ENCODE measurements at places on chromosomes 1 and 21.

DNA sequence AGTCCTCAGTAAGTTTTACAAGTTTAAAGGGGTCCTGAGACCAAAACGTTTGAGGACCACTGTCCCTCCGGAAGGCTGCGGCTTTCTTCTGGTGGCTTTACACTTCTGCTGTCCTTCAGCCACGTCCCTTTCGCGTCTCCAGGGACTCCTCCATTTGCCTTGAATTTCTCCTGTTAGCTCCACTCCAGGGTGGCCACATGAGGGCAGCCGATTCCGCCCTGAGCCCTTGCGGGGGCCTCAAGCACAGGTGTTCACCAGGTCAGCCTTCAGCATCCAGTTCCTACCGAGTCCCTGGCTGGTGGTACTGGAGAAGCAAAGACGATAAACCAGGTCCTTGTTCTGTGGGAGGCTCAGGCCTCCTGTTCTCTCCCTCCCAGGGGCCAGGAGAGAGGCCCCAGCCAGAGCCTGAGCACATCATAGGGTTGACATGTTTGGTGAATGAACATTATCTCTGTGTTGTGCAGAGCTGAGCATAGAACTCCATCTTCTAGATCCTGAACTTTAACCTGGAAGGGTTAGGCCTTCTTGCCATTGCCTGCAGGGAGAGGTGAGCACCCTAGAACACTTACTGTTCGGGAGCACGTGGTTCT lies 27.4 kb upstream of the COQ8A start:
- DNase-seq = peak; percentile 74

DNA sequence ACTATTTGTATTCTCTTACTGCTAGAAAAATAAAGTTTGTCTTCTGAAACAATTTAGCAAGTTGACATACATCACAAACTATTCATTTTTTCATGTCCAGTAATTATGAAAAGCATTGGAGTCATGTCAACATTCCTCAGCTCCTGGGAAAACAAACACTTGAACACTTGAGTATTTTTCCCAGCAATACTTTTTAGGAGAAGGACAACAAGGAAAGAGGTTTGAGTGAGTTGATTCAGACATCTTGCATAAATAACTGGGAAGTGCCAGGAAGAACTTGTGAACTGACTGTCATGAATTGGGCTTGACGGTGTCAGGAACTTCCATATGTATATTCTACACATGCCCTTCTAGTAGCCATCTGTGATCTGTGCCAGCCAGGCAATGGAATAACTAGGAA lies 195.6 kb downstream of the HMCN1 start:
- no peak for DNase-seq

- no peak for DNase-seq
Measured at GRCh38 chr21:22224261-22224660, 1226.1 kb downstream of the NCAM2 start.

DNA sequence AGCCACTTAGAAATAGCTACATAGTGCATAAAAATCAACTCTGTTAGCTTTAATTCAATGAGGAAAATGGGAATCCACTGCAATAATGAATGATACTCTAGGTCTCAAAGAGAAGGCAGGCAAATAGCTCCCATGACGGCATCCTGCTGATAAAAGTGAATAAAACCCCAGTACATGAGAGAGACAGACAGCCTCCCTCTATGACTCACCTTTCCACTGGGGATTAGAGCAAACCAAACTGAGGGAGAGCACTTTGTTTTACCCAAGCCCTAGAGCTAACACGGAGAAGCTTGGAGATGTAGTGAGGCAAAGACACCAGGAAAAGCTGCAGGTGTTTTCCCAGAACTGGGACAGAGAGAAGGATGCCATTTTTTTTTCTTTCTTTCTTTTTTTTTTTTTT lies 621.9 kb downstream of the LRRIQ3 start:
- no peak for DNase-seq

DNA sequence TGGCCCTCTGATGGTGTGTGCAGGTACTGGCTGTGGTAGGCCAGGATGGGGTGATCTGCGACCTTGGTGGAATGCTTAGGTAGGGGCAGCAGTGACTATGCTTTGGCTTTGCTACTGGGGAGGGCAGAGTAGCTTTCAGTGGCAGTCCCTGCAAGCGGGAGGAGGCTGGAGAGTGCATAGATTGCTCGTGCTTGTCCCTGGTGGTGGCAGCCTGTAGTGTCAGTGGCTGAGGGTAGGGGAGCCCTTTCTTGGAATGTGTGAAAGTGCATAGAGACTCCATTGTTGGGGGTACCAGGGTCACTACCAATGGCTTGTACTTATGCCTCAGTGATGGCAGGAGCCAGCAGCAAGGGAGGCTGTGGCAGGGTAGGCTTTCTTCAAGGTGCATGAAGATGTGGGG lies 582.6 kb downstream of the MRPL39 start:
- DNase-seq = no peak

DNA sequence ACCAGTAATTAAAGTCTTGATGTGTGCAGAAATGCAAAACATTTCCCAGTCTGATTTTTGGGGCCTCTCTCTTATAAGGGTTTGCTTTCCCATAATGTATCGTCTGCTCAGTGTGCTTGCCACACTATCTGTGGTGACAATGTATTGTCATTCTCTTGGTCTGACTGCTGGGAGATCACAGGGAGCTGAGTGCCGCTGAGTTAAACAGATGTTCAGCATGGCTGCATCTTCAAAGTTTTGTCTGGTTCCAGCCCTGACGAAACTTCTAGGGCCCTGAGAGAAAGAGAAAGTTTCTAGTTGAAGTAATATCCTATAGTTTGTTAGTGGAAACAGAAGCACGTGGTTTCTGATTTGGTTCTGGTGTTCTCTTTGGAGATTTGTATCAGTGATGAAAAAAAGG lies 42.6 kb downstream of the DNM3 start:
- DNase-seq = no peak

DNA sequence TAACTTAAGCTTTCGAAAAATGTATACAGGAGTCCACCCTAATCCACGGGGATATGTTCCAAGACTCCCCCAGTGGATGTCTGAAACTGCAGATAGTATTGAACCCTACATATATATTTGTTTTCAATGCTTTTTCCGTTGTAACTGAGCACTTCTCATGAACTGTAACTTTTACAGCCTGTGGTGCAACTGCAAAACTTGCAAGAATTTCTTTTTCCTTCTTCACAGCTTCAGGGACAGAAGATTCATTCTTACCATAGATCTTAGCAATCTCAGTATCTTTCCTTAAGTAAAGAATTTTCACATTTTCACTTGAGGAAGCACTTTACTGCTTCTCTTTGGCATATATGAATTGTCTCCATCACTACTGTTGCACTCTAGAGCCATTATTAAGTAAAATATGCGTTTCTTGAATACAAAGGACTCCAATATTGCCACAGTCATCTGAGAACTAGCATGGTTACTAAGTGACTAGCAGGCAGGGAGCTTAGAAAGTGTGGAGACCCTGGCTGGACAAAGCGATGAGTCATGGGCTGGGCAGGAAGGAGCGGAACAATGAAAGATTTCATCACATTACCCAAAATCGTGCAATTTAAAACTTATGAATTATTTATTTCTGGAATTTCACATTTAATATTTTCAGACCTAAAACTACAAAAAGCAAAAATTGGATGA lies 14.1 kb downstream of the DPYD start:
- no peak for DNase-seq

- DNase-seq = no peak
Measured at GRCh38 chr1:88774151-88774556, 90.1 kb downstream of the PKN2 start.

DNA sequence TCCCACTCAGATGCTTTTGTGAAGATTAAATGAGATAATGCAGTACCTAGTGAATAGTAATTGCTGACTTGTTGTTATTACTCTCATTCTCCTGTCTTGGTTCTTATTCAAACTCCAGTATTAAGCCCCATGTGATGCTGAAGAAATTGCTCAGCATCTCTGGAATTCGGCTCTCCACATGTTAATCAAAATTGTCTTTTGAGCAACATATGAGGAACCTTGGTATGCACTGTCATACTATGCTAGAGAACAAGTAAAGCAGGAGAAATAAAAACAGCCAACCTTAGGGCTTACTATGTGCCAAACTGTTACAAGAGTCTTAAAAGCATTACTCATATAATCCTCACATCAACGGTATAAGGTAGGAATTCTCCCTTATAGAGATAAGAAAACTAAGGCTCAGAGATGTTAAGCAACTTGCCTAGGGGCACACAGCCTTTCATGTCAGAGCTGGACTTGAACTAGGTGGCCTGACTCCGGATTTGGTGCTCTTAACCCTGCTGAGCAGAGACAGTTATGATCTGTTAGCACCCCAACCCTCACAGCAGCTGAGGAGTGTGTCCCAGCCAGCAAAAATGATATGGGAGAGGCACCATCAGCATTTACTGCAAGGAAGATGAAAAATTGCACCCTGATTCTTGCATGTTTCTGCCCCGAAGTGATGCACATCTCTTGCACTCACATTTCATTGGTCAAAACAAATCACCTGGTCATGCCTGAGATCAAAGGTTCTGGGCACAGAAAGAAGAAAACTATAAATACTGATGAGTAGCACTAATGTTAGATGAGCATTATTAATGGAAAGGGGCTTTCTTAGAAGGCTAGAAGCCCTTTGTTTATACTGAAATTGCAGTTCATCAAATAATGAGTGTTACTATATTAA lies 102.3 kb downstream of the OMA1 start:
- DNase-seq = no peak

DNA sequence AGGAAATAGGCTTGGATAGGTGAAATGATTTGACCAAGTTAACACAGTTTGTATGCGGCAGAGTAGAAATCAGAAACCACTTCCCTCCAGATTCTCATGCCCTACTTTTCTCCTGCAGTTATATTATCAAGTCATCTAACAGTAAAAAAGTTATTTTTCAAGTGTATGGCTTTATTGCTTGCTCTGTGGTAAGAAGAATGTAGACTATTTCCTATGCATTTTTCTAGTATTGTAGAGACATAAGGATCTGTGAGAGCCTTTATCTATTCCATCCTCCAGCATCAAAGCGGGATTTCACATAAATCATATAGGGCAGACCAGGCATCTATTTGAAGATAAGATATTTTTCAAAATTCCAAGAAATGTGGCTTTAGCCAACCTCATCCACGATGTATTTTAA lies 208.5 kb downstream of the TTLL7 start:
- DNase-seq = no peak

- DNase-seq = no peak
Measured at GRCh38 chr1:70820995-70821394, 226.6 kb downstream of the PTGER3 start.

DNA sequence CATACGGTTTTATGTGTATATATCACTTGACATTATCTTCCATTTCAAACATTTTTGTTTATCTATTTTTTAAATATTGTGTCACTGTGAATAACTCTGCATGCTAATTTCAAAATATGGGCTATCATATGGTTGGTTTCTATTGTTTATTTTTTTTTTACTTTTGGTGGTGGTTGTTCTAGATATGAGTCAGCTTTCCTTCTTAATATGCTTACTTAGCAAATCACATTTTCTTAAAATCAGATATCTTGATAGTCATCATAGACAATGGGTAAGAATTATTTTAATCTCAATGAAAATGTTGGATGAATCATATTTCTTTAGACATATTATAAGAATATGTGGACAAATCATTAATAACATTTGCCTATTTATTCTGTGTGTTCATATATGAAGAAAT lies 881.5 kb downstream of the BRINP3 start:
- no peak for DNase-seq

GRCh38 chr1:39795651-39796050 lies 7.0 kb upstream of the BMP8B start:
- no peak for DNase-seq

DNA sequence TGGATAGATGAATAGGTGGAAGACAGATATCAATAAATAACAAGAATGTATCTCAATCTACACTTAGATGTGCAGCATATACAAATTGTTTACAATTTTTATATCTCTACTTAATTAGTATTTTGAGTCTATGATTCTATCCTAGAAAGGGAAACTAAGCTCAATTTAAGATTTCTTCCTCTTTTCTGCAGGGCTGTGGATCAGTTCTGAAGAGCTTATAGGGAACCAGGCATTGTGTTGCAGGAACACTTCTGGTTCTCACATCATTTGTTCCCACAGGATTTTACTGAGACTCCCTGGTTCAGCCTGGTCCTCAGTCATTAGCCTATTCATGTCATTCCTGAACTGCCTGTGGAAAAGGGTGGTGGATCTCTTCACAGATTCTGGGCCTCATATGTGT lies 105.8 kb downstream of the TNFSF18 start:
- no peak for DNase-seq

- no peak for DNase-seq
Measured at GRCh38 chr1:22920026-22920733, 52.5 kb downstream of the LACTBL1 start.

- DNase-seq = no peak
Measured at GRCh38 chr1:118184739-118185083, 317 bp downstream of the SPAG17 start.

DNA sequence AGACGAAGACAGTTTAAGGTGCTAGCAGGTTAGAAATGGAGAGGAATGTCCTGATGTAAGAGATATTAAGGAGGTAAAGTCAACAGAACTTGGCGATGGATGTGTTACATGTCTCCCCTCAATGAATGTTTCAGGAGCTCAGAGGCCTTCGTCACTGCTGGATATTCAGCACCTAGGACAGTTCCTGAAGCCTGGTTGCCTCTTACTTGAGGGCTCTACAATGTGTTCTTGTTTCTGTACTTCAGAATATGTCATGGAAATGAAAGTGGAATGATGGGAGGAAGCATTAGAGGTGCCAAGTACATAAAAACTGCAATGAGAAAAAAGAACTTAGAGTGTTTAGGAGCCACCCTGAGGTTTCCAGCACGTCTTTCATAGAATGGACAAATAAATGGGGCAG lies 17.7 kb downstream of the TNR start:
- DNase-seq = no peak

- no peak for DNase-seq
Measured at GRCh38 chr1:229710746-229711145, 84.7 kb downstream of the URB2 start.

GRCh38 chr1:43597028-43597427 lies 52.9 kb upstream of the KDM4A start:
- no peak for DNase-seq

GRCh38 chr21:34983680-34984086 lies 65.4 kb downstream of the RUNX1 start:
- no peak for DNase-seq

GRCh38 chr1:210291786-210292230 lies 36.9 kb upstream of the HHAT start:
- DNase-seq = no peak

- no peak for DNase-seq
Measured at GRCh38 chr1:226129230-226129629, 57.3 kb downstream of the ACBD3 start.

GRCh38 chr1:164644774-164645644 lies 86.0 kb downstream of the PBX1 start:
- DNase-seq = no peak

- DNase-seq = no peak
Measured at GRCh38 chr21:42013376-42013775, 3.2 kb upstream of the ZBTB21 start.

All from NCI-H82 (cell line).